ENCODE measurements at places on chromosomes 16 and 17.

DNA sequence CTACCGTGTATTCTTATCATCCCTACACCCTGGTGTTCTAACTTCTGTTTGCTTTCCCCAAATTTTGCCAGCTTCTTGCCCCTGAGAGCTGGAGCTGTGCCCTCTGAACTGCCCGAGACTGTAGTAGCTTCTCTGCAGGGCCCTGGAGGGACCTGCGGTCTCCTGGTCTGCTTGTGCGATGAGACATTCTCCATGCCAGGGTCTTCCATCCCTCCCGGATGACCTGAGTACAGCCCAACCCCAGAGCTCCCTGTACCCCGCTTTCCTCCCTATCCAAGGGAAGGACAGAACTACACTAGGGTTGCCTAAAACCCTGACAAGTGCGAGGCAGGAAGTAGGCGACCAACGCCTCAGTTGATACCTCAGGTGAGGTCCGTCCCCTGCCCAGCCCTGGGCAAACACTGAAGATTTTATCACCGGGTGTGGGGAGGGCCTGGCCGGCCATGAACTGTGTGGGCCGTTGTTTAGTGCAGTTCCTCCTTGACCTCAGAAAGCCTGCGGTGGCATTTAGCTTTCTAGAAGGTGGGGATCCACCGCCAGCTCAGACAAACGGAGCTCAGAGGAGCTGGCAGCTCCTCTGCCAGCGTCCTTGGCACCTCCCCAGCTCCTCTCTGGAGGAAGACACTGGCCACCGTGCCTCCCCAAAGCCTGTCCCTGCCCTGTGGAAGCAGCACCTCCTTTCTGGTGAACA, 13.7 kb downstream of the CANT1 start:
- DNase-seq: no peak

GRCh38 chr17:42704490-42704836, 22.1 kb downstream of the CNTNAP1 start:
- DNase-seq: no peak

- DNase-seq: no peak
These were observed 27.1 kb upstream of the GPRC5C start for GRCh38 chr17:74404789-74405188.

DNA sequence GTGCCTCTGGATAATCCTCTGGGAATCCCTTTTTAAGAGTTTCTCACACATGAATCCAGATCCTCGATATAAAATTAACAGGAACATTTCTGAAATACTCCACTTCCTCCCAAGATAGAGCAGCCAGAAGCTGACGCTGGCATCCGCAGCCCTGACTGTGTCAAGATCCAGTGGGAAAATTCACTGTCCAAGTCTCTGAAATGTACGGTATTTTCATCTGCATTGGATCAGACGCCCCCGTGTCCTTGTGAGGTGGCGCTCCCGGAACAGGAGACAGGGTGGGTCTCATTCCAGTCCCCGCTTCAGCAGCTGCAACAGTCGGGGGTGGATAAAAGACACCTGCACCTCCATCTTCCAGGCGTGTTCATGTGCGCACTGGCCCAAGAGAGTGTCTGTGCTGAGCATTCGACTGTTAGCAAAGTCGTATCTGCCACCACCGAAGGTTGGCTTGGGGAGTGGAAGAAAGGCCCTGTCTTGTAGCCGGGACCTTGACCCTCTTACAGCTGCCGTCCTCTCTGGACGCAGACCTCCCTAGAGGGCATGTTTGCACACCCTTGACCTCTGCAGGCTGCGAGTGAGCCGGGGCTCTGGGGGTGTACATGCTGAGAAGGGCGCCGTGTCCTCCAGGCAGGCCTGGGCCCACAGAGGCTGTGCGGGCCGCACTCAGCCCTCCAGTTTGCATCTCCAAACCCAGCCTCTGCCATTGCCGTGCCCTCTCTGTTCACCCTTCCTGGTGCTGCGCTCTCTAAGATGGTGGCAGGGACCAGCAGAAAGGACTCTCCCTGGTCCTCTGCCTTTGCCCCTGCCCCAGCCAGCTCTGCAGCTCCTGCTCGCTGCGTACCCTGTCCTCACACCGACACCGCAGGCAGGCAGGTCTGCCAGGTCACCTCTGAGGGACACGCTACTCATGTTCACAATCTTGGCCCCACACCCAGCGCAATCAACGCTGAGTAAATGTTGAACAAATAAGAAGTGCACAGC, 72.0 kb upstream of the CHMP6 start:
- no peak for DNase-seq

DNA sequence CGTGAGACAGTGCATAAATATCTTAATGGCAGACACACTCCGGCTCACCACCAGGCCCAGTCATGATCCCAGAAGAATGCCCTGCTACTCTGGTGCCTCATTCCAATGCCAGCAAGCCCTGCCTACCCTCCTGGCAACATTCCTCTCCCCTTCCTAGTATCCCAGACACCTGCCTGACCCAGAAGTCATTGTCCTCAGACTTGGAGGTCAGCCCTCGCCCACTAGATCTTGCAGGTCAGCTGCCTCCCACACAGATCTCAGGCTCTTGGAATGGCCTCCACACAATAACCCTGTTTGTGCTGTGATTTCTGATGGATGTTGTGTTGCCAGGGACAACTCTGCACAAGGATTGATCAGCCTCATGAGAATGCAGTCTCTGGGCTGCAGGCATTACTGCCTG, 1.8 kb upstream of the TEX2 start:
- DNase-seq: no peak

DNA sequence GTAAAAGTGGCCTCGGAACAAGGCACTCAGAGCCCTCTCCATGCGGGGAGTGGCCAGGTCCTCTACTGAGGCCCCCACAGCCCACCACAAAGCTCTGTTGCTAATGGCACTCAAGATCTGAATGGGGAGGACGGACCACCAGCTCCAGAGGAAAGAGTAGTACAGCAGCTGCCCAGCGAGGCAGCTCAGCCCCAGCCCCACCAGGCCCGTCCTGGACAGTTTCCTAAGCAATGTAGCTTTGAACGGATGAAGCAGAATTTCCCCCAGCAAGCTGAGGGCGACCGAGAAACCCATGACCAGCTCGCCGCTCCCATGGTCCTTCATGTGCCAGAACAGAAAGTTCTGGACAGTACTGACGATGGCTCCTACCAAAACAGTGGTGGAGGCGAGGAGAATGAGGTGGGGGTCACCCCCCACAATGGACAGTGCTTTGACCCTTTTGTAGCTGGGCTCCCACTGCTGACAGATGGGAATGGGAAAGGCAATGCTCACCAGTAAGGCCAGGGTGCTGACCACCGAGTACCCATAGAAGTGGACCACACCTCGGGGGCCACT, 1.5 kb downstream of the MFSD6L start:
- no peak for DNase-seq

GRCh38 chr17:1469231-1469852, 13.3 kb upstream of the CRK start:
- DNase-seq: no peak

DNA sequence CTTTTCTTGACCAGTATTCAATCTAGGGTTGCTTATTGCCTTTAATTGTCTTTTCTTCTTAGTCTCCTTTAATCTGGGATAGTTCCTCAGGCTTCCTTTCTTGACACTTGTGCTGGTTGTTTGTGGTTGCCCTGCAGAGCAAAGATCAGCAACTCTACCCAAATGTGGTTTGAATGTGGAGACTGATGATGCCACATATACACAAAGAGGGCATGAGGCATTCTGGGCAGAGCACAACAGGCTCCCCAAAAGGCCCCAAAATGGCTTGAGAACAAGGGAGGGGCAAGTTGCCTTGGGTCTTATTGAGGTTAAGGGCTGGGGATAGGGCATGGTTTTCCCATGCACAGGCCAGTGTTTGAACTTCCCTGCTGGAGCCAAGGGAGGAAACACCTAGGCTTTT, 29.8 kb upstream of the HOXB9 start:
- no peak for DNase-seq

- DNase-seq: peak; percentile 57
These were observed 10.8 kb downstream of the HID1 start for GRCh38 chr17:74961657-74962350.

DNA sequence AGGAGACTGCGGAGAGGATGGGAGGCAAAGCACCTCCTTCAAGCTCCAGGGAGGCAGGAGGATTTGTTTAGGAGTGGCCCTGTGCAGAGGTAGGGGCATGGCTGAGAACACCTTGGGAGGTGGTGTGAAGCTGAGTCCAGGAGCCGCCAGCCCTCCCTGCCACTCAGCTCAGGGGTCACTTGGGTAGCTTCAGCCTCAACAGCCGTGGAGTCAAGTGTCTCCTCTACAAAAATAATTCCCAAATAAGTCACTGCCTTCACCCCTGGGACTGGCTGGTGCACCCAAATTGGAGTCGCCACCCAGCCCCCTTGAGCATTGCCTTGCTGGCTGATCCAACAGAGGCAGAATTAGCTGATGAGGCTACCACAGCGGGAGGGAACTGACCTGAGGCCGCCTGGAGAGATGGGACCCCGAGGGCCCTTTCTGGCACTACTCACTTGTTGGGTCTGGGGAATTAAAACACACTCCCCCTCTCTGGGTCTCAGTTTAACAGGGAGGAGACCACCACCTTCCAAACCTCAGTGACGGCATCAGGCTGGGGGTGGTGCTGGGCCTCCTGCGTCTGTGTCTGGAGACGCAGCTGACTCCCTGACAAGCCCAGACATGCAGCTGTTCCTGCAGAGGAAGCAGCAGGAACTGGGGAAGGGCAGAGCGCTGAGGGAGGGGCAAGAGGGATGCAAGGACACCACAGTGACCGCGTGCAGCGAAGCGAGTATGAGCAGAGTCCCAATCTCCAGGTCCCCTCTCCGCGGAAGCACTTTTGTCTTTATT, 87.9 kb upstream of the TOB1 start:
- peak; percentile 77 for DNase-seq

DNA sequence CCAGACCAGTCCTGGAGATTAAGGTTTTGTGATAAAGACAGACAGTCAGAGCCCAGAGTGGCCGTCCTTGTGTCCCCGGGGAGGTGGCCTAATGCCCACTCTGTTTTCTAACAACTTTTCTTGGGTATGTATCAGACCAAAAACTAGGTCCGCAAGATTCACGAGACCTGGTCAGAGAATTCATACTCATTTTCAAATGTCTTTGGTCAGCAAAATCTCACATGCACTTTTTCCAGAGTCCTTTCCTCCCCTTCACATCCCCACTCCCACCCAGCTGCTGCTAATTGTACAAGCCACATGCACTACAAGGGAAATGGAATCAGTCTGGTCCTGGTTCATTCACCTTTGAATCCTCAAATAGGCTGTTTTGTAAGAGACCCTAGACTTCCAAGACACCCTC, 61.7 kb downstream of the C17orf67 start:
- DNase-seq: no peak

GRCh38 chr16:82195917-82196494, 26.0 kb upstream of the MPHOSPH6 start:
- peak; percentile 63 for DNase-seq

DNA sequence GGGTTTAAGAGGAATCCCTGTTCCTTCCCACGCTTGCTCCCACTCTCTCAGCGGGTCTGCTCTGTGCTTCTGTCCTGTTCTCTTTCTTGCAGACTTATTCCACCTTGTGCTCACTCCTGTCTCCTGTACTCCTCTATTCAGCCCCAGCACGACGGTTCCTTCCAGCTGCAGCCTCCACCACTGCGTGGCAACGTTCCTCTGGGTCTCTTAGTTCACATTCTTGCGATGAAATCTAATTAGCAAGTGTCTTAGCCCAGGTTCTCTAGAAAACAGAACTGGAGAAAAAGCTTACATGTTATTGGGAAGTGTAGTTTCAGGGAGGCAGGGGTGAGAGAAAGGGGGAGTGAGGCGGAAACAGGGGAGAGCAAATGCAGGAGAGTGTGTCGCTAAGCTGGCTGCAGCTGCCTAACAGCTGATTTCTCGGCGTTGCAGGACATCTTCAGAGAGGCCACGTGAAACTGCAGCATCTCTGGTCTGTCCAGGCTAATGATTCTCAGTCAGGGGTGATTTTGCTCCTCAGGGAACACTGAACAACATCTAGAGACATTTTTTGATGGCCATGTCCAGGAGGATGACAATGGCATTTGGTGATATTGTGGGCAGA, 213.2 kb upstream of the NLRP1 start:
- DNase-seq: no peak

GRCh38 chr16:66926961-66927436, 1.7 kb upstream of the RRAD start:
- no peak for DNase-seq

- no peak for DNase-seq
These were observed 690.5 kb downstream of the KCNJ2 start for GRCh38 chr17:70859829-70860228.

DNA sequence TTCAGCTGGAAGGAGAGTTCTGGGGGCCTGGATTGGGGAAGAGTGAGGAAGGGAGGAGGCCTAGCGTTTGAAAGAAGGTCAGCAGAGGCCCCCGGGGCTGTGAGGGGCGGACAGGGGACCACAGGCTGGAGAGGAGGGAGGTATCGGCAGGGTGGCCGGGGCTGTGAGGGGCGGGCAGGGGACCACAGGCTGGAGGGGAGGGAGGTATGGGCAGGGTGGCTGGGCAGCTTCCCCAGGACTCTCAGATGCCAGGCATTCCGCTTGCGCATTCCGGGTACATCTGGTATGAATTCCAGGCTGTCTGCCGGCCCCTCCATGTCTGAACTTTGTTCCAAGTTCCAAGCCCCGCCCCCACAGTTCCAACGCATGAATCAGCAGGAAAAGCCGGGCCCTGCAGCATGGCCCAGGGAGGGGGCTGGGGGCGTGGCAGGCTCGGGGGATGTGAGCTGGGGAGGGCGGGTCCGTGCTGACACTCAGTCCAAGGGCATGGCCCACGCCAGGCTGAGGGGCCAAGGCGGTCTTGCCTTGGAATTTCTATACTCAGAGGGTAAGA, 4.3 kb upstream of the TLCD2 start:
- DNase-seq: no peak

GRCh38 chr16:58459344-58460218, 40.4 kb upstream of the NDRG4 start:
- no peak for DNase-seq

- DNase-seq: no peak
These were observed 5.0 kb downstream of the DEXI start for GRCh38 chr16:10937068-10937859.

- no peak for DNase-seq
These were observed 204.1 kb upstream of the NOG start for GRCh38 chr17:56389356-56389755.

DNA sequence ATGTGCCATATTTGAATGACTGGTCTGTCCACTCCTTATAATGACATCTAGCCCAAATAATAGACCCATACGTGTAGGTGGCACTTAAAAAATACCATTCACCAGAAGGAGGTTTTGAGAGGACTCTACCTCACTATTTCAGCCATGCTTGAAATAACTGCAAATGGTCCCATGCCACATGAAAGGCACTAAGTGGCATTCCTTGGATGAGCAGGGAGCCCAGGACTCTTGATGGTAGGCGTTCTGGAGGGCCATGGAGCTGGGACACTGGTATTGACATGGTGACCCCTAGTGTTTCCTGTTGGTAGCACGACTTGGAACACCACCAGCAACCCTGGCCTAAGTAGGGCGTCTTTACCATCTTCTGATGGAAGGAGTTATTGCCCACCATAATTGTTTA, 148.7 kb upstream of the ZFHX3 start:
- DNase-seq: peak; percentile 31

DNA sequence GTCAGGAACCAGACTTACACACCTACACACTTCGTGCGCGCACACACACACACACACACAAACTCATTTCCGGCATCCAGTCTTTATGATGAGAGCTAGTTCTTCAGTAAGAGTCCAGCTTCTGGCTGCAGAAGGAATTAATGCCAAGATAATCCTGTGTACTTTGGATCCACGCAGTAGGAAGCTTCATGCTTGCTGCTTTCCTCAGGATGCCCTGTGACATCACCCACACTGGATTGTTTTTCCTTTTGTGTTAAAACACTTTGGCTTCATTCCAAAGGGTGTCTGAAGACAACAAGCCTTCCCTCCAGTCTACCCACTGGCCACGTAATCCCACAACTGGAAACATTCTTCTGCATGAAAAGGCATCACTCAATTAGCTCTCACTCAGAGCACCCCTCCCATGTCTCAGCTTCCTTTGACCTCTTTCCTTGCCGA, 35.4 kb downstream of the KCNJ16 start:
- no peak for DNase-seq

GRCh38 chr17:75777296-75777922, 7.2 kb upstream of the UNK start:
- no peak for DNase-seq
